NCI-H1105 treated with DMSO at 0.1 percent for 48 hours (cell line): ENCODE measurements at places on chromosomes 16 and 17.

DNA sequence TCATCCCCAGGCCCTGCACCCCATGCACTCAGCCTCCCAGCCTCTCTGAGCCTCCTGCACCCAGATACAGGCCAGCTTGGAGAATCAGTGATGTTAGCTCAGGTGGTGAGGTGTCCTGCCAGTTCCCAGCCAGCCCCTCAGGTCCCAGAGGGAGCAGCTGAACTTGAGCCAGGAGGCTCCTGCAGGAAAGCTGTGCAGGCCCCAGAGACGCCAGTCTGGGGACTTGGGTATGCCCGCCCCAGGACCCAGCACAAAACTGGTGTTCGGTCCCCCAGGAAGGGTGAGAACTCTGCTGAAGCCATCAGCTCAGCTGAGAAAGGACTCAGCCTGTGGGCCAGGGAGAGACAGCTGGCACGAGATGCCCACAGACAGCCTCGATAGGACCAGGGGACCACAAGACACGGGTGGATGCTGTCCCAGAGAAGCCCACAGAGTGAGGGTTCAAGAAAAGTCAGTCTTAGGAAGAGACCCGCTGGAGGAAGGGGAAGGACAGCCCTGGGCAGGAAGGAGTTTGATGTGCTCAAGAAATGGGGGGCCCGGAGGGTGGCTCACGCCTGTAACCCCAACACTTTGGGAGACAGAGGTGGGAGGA, 11.0 kb downstream of the ENDOV start:
- no peak for DNase-seq

DNA sequence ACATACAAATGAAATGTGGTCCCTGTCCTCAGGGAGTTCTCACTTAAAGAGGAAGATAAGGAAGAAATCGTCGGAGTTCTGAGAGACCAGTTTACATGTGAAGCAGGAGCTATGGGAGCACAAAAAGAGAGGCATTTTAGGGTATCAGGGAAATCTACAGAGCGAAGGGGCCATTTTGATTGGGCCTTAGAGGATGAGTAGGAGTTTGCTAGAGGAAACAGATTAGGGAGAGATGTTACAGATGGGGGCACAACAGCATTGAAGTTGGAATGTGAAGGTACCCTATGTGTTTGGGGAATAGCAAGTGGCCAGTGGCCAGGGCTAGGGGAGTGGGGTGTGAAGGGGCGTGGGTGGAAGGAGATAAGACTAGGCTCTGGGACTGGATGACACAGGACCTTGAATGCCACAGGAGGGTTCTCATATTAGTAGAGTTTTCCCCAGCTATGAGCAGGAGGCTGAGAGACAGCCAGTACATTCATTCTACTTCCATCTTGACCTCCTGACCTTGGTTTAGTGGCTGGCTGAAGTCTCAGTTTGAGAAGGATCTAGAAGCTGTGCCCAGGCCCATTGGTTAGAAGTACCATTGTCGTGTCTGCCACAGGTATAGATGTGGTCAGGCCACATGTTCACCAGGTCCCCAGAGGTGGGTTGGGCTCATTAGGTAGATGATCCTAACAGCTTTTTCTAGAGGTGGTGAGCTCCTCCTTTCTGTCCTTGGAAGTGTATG, 34.8 kb downstream of the CPNE2 start:
- no peak for DNase-seq

- no peak for DNase-seq
Observed at GRCh38 chr17:45144199-45145034, 3.9 kb upstream of the HEXIM1 start.

DNA sequence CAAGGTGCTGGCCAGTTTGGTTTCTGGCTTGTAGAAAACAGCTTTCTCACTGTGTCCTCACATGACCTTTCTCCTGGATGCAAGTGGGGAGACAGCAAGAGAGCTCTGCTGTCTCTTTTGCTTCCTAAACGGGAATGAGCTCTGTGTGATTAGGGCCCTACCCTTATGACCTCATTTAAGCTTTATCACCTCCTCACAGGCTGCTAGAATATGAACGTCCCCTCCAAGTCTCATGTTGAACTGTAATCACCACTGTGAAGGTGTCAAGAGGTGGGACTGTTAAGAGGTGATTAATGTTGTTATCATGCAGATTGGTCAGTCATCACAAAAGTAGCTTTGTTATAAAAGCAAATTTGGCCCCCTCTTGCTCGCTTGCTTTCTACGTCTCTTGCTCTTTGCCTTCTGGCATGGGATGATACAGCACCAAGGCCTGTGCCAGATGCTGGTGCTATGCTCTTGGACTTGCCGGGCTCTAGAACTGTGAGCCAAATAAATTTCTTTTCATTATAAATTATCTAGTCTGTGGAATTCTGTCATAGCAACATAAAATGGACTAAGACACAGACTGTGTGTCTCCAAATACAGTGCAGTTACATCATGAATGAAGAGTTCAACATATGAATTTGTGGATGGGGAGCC, 14.8 kb upstream of the POLR3E start:
- DNase-seq, result no peak

- no peak for DNase-seq
Observed at GRCh38 chr17:12765548-12765947, 23.8 kb upstream of the ARHGAP44 start.

DNA sequence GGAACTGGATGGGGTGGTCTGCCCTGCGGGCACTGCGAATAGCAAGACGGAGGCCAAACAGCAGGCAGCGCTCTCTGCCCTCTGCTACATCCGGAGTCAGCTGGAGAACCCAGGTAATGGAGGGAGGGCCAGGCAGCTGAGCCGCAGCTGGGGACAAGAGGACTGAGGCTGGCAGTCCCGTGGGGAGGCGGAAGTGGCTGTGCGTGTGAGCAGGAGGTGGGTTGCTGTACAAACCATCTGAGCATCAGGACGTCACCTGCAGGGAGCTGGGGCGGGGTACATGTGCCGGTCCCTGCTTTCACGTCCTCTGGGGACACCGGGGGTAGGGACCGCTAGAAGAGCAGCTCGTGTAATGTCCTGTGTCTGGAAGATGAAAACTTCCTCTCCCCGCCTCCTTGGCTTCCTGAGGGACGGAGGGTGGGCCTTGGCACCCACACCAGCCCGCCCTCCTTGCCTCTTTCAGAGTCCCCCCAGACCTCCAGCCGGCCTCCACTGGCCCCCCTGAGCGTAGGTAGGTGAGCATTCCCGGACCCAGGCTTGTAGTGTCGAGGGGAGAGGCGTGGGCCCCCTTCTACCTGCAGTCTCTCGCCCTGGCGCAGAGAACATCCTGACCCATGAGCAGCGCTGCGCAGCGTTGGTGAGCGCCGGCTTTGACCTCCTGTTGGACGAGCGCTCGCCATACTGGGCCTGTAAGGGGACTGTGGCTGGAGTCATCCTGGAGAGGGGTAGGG, 3.7 kb downstream of the ADAD2 start:
- no peak for DNase-seq

- DNase-seq, result no peak
Observed at GRCh38 chr16:22337045-22337444, 37.4 kb downstream of the CDR2 start.

DNA sequence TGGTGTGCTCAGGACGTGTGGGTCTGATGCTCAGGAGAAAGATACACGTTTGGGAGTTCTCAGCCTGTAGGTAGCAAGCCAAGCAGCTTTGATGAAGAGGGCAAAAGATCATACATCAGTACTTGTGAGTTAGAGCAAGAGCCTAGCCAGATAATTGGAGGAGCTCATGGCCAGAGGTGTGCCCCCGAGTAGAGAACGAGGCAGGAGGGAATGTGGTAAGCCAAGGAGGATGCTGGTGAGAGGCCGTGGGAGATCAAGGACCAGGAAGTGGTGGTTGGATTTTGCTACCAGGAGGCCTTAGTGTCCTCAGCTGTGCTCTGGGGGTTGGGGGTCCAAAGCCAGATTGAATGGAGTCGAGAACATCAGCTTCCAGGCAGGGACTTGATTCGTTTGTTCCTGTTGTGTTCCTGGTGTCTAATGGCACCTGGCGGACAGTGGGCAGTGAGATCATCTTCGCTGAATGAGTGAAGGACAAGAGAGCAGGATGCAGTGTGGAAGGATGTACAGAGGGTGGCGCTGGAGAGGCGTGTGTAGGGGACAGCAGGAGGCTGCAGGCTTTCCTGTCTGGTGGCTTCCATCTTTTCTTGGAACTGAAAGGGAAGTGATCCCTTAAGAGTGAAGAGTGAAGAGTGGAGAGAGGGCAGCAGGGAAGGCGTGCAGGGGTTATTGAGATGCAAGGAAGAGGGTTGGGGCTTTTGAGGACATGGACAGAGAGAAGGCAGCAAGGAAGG, 11.6 kb downstream of the FBXL19 start:
- no peak for DNase-seq

- DNase-seq, result no peak
Observed at GRCh38 chr16:89369266-89369895, 121.0 kb downstream of the ANKRD11 start.

DNA sequence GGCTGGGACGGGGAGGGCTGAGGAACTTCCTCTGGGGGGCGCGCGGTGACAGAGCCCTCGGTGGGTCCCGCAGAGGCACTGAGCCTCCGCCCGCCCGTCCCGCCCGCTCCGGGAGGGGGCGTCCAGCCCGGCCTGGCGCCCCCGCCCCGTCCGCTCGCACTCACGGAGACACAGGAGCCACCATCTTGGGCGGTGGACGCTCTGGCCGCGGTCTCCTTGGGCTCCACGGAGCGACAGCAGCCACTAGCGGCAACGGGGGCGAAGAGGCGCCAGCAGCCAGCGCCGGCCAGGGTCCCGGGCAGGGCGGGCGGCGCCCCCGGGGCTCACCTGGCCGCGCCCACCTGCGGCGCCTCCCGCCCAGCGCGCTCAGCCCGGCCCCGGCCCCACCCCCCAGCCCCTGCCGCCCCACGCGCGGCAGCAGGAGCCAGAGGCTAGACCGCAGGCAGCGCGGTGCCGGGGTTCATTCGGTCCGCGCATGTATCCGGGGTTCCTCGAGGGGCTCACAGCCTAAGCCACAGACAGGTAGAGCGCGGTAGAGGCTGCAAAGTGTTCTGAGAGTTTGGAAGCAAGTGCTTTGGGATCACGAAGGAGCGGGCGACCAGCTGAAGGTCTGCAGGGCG, at the start of gene C17orf113:
TSS of gene C17orf113 (minus strand) at position 209 of the 620 bp plus-strand sequence. CDS start 7,225 bp downstream, outside the sequence.
- peak; percentile 55 for DNase-seq

DNA sequence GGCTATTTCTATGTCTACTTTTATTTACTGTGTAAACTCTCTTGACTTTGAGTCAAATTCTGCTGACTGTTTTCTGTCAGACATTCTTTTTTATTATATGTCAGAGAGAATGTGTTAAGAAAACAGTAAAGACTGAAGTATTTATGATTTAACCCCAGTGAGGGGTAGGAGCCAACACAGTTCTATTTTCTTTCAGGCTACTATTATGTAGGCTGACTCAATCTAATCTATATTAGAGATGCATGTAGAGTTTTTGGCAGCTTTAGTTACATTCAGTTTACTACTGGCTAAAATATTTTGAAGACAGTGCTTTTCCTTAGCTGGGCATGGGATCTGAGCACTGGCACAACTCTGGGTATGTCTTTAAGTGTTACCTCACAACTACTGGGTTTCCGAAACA, 1108.0 kb downstream of the CDH11 start:
- no peak for DNase-seq

- DNase-seq, result no peak
Observed at GRCh38 chr17:38747463-38748148, 530 bp downstream of the PCGF2 start.

DNA sequence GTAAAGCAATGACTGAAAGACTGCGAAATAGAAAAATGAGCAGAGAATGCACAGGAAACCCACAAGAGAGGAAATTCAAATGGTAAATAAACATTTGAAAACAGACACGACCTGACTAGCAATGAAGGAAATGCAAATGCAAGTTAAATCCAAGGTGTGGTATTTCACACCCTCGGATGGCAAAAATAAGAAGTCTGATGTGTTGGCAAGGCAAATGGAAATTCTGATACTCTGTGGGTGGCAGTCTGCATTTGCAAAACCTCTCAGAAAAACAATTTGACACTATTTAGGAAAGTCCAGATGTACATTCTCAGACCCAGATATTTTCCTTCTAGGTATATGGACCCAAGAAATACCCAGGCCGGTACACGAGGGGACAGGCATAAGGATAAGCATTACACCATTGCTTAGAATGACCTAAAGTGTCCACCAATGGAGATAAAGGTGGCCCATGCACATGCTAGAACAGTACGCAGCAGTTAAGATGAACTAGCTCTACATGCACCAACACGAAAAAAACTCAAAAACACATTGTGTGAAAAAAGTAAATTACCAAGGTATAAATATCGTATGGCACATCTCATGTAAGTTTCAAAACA, 116.7 kb downstream of the GAS7 start:
- no peak for DNase-seq

DNA sequence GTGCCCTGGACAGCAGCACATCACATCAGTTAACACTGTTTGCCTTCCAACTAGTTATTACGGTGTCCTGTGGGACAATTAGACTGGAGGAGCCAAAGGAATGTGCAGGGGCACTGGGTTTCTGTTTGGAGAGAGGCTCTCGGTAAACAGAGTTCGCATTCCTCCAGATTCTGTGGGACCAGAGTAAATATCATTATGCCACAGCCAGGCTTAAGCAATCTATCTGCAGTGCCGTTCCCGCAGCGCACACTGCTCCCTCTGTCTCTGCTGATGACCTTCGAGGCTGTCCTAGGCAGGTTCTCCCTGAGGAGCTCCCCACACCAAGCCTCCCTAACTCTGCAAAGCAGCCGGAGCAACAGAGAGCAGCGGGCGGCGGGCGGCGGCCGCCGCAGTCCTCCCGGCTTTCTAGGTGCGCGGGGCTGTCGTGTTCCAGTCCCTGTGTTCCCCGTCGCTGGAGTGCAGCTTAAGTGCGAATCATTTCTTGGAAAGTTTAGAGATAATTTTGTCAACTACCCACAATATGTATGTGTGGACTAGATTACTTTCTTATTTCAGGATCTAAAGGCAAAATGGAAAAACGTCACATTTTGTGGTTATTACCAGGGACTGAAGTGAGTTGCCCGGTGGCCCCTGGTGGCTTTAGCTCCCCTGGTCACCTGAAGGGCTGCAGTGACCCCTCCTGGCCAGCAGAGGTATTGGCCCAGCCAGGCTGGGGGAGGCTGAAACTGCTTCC, 43.3 kb downstream of the PGS1 start:
- peak; percentile 56 for DNase-seq

GRCh38 chr17:43402078-43402477, 3.3 kb downstream of the ARL4D start:
- DNase-seq, result no peak

DNA sequence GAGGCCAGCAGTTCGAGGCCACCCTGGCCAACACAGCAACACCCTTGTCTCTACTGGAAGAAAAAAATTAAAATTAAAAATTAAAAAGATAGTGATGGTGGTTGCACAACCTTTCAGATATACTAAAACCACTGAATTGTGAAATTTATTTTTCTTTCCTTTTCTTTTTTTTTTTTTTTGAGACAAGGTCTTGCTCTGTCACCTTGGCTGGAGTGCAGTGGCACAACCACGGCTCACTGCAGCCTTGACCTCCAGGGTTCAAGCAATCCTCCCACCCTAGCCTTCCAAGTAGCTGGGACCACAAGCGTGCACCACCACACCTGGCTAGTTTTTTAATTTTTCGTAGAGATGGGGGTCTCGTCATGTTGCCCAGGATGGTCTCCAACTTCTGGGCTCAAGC, 254.4 kb downstream of the SLC39A11 start:
- no peak for DNase-seq

- peak; percentile 49 for DNase-seq
Observed at GRCh38 chr16:58661199-58661830, 23.3 kb downstream of the SLC38A7 start.
